ENCODE measurements at places on chromosomes 16 and 17. TPM values are rescaled to one million over a fixed set of nuclear protein-coding genes. Genes with fewer than 3 reads are reported as not detected.

DNA sequence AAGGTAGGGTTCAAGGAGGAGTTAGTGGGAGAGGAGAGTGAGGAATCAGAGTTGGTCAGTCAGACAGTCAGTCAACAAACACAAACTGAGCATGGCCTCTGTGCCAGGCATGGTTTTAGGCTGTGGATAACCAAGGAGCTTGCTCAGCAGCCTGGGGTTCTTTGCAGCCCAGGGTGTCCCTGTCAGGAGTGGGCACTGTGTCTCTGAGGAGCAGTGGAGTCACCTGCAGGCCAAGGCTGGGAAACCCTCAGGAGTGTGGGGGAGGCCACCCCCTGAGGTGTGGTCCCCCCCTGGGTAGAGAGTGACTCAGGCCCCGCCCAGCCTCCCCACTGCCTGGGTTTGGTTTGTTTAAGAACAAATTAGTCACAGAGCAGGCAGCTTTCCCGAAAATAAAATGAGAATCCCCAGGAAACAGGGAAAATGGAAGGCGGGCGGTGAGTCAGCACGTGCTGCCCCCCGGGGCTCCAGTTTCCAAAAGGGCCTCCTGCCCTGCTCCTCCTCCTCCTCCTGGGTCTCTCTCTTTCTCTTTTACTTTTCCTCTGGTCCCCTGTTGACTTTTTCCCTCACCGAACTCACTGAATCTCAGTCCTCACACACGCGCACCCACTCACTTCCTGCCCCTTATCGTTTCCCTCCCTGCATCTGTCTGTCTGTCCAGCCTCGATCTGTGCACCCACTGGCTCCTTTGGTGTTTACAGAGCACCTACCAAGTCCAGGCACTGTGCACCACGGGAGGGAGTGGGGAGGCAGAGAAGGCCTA, 44.3 kb downstream of the SOCS3 start:
- H3K27me3 ChIP-seq = peaks cover 22% of the 10 kb centered on the region
- no peak for DNase-seq
- H3K27ac ChIP-seq = peak overlapping the region; percentile 71
- H3K4me1 ChIP-seq = peaks cover 52% of the 10 kb centered on the region
- H3K4me3 ChIP-seq = no peak overlapping the region
- H3K36me3 ChIP-seq = no peaks in the 10 kb centered on the region

GRCh38 chr17:82915757-82916027, 75.9 kb upstream of the ZNF750 start:
- H3K4me3 ChIP-seq = no peak overlapping the region
- no peaks in the 10 kb centered on the region for H3K36me3 ChIP-seq
- H3K27me3 ChIP-seq = no peaks in the 10 kb centered on the region
- DNase-seq = no peak
- peaks cover 19% of the 10 kb centered on the region for H3K4me1 ChIP-seq
- no peak overlapping the region for H3K27ac ChIP-seq

GRCh38 chr17:59730268-59730834, 22.9 kb downstream of the VMP1 start:
- peaks cover 2% of the 10 kb centered on the region for H3K4me1 ChIP-seq
- no peak for DNase-seq
- H3K27me3 ChIP-seq = no peaks in the 10 kb centered on the region
- no peak overlapping the region for H3K27ac ChIP-seq
- no peak overlapping the region for H3K4me3 ChIP-seq

GRCh38 chr16:51357839-51358238, 206.8 kb upstream of the SALL1 start:
- H3K27ac ChIP-seq = no peak overlapping the region
- no peaks in the 10 kb centered on the region for H3K36me3 ChIP-seq
- H3K27me3 ChIP-seq = no peaks in the 10 kb centered on the region
- H3K4me1 ChIP-seq = no peaks in the 10 kb centered on the region
- no peak overlapping the region for H3K4me3 ChIP-seq

GRCh38 chr16:66622863-66623262, 18.4 kb downstream of the CMTM3 start:
- no peak for DNase-seq
- H3K4me3 ChIP-seq = no peak overlapping the region
- no peaks in the 10 kb centered on the region for H3K36me3 ChIP-seq
- no peak overlapping the region for H3K27ac ChIP-seq

Gene KRT32
- 12.8 TPM for total RNA-seq

- no peak for DNase-seq
- no peaks in the 10 kb centered on the region for H3K27me3 ChIP-seq
- peaks cover 41% of the 10 kb centered on the region for H3K4me1 ChIP-seq
- H3K27ac ChIP-seq = peak overlapping the region; percentile 88
Observed at GRCh38 chr17:62627904-62628633, 599 bp downstream of the MRC2 start.

DNA sequence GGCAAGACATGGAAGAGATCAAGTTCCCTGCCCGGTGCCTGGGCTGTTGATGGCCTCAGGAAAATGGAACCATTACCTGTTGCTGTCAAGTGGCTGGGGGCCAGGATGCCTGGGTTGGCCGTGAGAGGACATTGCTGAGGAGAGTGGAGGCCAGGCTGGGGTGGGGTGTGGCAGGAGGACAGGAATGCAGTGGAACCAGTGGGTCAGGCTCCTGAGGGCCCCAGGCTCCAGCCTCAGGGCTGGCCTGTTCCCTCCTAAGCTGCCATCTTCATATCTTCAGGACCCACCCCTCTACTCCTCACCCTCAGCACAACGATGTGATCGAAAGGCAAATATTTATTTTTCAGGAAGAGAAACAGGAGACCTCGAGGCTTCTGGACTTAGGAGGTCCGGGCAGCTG, 8.5 kb upstream of the YPEL3 start:
- H3K36me3 ChIP-seq = no peaks in the 10 kb centered on the region
- H3K27ac ChIP-seq = peak overlapping the region; percentile 3
- DNase-seq = no peak
- no peaks in the 10 kb centered on the region for H3K27me3 ChIP-seq

GRCh38 chr17:7997186-7997585, 5.2 kb upstream of the GUCY2D start:
- H3K27ac ChIP-seq = no peak overlapping the region
- H3K27me3 ChIP-seq = no peaks in the 10 kb centered on the region
- no peaks in the 10 kb centered on the region for H3K36me3 ChIP-seq
- no peak overlapping the region for H3K4me3 ChIP-seq
- H3K4me1 ChIP-seq = no peaks in the 10 kb centered on the region

- no peak overlapping the region for H3K27ac ChIP-seq
- peaks cover 15% of the 10 kb centered on the region for H3K4me1 ChIP-seq
- no peak overlapping the region for H3K4me3 ChIP-seq
- no peaks in the 10 kb centered on the region for H3K27me3 ChIP-seq
Observed at GRCh38 chr16:8943966-8944759, 19.5 kb downstream of the USP7 start.

DNA sequence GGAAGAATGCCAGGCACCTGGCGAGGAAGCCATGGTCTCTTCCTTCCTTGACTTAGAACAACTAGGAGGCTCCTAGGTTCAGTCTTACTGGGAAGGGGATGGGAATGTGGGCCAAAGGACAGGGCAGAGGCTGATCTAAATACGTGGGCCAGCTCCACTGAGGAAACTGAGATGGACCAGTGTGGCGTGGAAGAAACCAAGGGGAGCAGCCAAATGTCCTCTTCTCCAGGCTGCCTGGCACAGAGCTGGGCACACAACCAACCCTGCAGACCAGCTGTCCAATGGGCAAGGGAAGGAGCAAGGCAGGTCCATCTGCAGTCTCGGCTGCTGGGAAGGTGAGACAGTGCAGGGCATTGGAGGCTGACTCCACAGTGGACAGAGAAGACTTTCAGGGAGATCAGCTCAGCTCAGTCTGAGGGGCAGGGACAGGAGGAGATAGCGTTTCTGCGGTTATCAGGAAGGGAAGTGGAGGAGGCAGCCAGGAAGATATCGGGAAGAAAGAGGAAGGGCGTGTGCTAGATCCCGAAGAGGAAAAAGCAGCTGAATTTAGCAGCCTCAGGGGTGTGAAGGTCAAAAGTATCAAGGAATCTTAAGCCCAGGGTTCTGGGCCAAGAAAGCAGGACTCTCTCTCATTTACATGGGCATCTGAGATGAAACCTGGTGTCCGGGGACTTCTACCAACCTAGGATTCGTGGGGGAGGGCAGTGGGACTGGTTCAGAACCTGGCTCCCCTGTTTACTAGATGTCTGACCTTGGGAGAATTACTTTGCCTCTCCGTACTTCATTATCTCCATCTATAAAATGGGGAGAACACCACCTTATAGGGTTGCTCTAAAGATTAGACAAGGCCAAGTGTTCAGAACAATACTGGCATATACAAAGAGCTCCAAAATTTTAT, 1.8 kb downstream of the KIFC3 start:
- H3K27ac ChIP-seq = peak overlapping the region; percentile 90
- DNase-seq = no peak
- H3K36me3 ChIP-seq = no peaks in the 10 kb centered on the region
- H3K4me3 ChIP-seq = no peak overlapping the region
- H3K27me3 ChIP-seq = no peaks in the 10 kb centered on the region

- peak; percentile 21 for DNase-seq
- H3K4me3 ChIP-seq = no peak overlapping the region
- H3K27me3 ChIP-seq = peaks cover 39% of the 10 kb centered on the region
- H3K27ac ChIP-seq = peak overlapping the region; percentile 65
- H3K4me1 ChIP-seq = peaks cover 97% of the 10 kb centered on the region
Observed at GRCh38 chr17:50638966-50639713, 4.5 kb downstream of the ABCC3 start.

- H3K27ac ChIP-seq = no peak overlapping the region
- peaks cover 7% of the 10 kb centered on the region for H3K36me3 ChIP-seq
- no peaks in the 10 kb centered on the region for H3K27me3 ChIP-seq
- DNase-seq = no peak
- no peak overlapping the region for H3K4me3 ChIP-seq
- peaks cover 46% of the 10 kb centered on the region for H3K4me1 ChIP-seq
Observed at GRCh38 chr17:74452033-74452840, 14.2 kb upstream of the CD300A start.

GRCh38 chr17:3979290-3979611, 15.0 kb upstream of the ATP2A3 start:
- H3K36me3 ChIP-seq = no peaks in the 10 kb centered on the region
- no peak overlapping the region for H3K4me3 ChIP-seq
- H3K27ac ChIP-seq = no peak overlapping the region

DNA sequence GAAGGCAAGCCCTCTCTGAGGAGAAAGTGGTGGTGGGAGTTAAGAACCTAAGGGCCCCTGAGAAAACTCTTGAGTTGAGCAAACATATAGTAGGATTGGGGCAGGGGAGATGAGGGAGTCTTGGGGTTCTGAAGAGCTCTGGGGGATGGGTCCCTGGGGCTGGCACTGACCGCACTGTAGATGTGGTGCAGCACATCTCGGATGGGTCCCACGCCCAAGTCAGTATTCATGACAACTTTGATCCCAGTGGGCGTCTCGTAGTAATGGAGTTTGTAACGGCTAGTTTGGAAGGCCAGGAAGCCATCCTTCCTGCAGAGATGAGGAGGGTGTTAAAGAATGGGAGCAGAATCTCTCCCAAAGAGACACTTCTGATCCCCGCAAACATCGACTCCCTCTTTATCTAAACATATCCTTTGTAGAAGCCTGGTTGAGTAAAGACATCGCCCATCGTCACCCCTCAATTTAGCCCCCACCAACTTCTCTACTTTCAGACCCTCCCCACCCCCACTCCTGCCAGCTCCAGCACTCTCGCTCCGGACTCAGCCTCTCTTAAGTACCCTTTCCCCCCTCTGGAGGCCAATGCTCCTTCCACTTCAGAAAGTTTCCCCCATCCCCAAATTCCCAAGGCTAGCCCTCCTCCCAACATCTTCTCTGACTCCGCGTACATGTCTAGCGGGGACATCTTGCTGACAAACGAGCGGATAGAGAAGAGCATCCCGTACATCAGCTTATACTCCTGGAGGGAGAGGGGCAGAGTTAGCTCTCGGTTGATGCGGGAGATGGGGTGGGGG, 710 bp downstream of the TRAPPC1 start:
- no peaks in the 10 kb centered on the region for H3K27me3 ChIP-seq
- DNase-seq = no peak
- peaks cover 24% of the 10 kb centered on the region for H3K36me3 ChIP-seq
- peak overlapping the region; percentile 86 for H3K27ac ChIP-seq

DNA sequence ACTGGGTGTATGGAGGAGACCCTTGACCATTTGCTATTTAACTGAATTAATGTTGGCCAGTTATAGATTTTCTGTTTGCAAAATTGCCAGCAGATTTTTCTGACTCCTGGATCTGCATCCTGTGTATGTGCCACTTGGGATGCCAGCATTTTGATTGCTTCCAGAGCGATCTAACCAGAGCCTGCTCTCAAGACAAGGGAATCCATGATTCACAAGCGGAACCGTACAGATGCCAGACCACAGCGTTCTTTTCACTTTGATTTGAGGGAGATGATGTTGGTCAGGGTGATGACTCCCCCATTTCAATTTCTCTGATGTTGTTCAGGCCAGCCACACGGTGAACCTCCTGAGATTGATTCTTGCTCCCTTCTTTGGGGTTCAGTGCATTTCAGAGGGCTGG, 228.7 kb downstream of the CDH13 start:
- DNase-seq = no peak
- H3K36me3 ChIP-seq = no peaks in the 10 kb centered on the region

Gene SCN4A
- total RNA-seq = under 0.01 TPM
